Activated T-cell treated with anti-CD3 and anti-CD28 coated beads, Interleukin-2, amount 50 U/mL, for 24 hours (primary cell): ENCODE measurements at places on chromosomes 7 and 10.

DNA sequence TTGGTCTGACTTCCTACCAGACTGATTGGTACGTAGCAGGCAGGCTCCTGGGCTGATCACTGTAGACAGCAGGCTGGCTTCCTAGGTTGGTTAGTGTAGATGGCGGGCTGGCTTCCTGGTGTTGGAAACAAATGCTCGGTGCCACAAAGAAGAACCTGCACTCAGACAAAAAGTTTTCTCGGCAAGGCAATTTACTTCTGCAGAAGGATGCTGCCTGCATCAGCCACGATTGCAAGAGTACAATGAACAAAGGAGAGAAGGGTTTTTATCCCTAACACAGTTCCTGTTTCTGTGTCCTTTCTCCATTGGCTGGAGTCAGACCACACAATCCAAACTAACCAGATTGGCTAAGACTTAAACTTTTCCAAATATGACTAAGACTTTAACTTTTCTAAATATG is 123.6 kb upstream of the PPP2R2D start:
- DNase-seq, result no peak

DNA sequence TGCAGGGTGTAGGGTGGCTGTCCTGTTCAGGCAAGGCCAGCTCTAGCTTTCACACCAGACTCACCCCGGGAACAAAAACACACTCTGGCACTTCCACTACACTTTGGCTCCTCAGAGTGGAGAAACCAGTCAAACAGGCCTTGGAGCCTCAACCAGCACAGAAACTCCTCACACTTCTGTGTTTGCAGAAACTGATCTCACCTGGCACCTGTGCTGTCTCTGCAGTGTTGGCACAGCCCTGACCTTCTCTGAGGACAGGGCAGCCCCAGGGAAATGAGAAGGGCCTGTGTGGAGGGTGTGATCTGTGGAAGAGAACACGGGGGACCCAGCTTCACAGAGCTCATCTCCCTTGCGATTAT is 4.1 kb upstream of the CALML5 start:
- peak; percentile 9 for DNase-seq

GRCh38 chr10:73906524-73907447 is 4.1 kb upstream of the PLAU start:
- no peak for DNase-seq

DNA sequence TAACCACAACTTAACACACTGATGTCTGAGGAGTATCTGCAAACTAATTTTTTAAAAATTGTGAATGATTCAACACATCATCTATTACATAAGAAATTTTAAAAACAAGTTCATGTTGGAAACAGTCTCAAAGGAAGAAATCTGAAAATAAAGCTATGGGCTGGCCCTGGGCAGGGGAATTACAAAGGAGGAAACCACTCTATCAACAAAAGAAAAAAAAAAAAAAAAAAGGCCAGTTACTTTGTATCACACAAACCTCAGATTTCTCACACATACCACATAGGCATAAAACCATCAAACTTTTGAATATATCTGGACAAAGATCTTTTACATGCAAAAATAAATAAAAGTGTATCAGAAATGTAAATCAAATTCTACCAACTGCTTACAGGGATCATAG is 20.8 kb downstream of the TIAL1 start:
- DNase-seq, result no peak

GRCh38 chr10:59037018-59037389 is 139.4 kb upstream of the PHYHIPL start:
- no peak for DNase-seq

- DNase-seq, result no peak
Observed at GRCh38 chr7:24496036-24496435, 77.2 kb upstream of the PALS2 start.

DNA sequence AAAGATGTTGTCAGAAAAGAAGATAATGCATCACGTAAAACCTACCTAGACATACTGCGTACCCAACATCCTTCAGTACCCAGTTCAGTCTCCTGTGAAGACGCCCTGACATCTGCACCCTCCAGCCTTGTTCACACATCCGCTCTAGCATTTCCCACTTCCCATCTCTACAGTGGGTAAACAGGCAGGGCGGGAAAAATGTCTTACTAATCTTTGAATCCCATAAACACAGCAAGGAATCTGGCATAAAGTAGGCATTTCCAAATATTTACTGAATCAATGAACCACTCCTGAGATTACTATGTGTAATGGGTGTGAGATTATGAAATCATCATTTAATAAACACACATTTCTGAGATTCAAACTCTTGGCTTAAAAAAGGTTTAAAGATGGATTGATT is 132.8 kb downstream of the GLI3 start:
- DNase-seq, result no peak

- DNase-seq, result no peak
Observed at GRCh38 chr7:98233219-98234070, 18.6 kb downstream of the TECPR1 start.

GRCh38 chr7:99786726-99787335 is 2.8 kb upstream of the CYP3A4 start:
- DNase-seq, result no peak

- DNase-seq, result peak; percentile 25
Observed at GRCh38 chr10:46523119-46523961, 33.1 kb downstream of the GPRIN2 start.

GRCh38 chr7:118182593-118183427 is 1.2 kb upstream of the LSM8 start:
- no peak for DNase-seq

GRCh38 chr7:36037121-36037662 is 115.9 kb upstream of the EEPD1 start:
- no peak for DNase-seq

DNA sequence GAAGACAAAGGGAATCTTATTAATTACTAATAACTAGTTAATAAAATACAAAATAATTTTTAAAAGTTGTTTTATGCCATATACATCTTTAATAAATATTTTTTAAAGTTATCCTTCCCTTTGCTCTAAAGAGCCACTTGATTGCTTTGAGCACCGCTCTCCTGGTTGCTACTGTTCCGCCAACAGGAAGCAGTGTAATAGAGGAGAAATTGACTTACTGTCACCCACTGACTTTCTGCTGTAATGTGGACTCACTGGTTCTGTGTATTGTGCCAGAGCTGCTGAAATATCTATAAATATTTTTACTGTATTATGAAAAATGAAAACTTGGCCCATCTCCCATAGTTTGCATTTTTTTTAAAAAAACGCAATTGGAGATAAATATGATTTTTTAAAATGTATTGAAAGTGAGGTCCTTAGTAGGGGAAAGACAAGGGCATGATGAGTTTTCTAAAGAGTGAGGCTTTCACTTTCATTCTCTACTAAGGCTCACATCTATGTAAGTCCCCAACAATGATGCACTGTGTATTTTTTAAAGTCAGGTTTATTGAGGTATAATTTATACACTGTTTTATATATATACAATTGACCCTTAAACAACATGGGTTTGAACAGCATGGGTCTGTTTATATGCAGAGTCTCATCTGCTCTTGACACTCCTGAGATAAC is 100.5 kb downstream of the NPY start:
- no peak for DNase-seq

DNA sequence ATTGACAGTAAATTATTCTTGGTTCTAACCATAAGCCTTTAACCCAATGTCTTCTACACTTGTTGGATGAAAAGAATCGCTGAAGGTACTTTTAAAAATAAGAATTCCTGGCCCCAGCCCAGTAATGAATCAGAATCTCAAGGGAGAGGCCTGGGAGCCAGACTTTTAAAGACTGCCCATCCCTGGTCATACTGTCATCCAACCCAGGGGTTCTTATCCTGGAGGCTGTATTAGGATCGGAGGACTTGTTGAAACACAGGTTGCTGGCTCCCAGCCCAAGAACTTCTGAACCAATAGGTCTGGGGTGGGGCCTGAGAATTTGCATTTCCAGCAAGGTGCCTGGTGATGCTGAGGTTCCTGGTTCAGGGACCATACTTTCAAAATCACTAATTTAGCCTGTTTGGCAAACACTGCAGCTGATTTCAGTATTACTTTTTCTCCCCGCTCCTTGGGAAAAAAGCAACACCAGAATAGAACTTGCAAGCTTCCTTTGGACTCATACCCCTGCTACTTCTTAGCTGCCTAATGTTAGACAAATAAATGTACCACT is 79.5 kb upstream of the FAM133B start:
- DNase-seq, result no peak

DNA sequence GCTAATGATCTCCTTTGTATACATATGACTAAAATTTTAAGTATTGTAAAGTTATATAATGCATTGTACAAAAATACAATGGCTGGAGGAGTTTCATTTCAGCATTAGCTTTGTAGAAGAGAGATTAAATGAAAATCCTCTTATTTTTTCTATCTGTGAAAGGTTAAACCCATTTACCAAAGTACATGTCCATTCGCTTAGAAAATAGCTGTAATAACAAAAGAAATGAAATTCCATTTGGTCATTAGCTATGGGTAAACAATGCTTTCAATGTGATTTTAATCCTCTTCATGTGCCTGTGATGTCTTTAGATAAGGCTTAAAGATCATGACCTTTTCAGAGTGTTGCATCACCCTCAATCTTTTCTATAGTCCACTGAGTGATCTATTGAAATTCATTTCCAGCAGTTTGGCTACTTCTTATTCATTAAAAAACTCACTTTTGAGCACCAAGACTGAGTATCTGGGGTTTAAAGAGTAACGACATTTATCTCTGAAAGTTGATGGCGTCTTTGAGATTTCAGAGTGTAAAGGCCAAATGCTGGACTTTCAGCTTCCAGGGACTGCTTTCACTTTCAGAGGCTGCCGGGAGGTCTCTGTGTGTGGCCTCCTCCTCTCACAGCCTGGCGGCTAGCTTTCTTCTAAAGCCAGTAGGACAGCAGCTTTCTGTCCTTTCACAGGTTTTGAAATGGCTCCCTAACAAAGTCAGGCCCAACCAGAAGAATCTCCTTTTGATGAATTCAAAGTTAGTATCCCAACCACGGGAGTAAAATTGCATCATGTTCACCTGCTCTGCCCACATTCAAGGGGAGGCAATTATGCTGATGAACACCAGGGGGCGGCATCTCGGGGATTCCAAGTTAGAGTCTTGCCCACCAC is 701.4 kb upstream of the COBL start:
- no peak for DNase-seq
